ENCODE measurements at places on chromosomes 12 and 14.

DNA sequence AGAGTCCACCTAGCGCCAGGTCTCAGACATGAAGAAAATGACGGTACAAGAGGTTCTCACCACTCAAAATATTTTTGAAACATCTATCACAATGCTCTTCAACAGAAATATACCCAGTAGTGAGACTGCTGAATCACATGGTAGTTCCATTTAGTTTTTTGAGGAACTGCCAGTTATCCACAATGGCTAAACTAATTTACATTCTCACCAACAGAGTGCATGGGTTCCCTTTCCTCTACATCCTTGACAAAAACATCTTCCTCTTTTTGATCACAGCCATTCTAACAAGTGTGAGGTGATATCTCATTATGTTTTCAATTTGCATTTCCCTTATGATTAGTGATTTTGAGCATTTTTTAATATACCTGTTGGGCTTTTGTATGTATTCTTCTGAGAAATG, 5.7 kb upstream of the GPR65 start:
- DNase-seq, result no peak

- no peak for DNase-seq
Measured at GRCh38 chr12:9731797-9732196, 1.1 kb downstream of the CLECL1 start.

- DNase-seq, result no peak
Measured at GRCh38 chr12:66066929-66067523, 63.5 kb downstream of the LLPH start.

GRCh38 chr12:51028813-51029150, 2.6 kb upstream of the SLC11A2 start:
- DNase-seq, result no peak

- no peak for DNase-seq
Measured at GRCh38 chr12:131067981-131068851, 114.5 kb downstream of the ADGRD1 start.

GRCh38 chr12:68832504-68832867, 24.5 kb downstream of the MDM2 start:
- DNase-seq, result no peak

DNA sequence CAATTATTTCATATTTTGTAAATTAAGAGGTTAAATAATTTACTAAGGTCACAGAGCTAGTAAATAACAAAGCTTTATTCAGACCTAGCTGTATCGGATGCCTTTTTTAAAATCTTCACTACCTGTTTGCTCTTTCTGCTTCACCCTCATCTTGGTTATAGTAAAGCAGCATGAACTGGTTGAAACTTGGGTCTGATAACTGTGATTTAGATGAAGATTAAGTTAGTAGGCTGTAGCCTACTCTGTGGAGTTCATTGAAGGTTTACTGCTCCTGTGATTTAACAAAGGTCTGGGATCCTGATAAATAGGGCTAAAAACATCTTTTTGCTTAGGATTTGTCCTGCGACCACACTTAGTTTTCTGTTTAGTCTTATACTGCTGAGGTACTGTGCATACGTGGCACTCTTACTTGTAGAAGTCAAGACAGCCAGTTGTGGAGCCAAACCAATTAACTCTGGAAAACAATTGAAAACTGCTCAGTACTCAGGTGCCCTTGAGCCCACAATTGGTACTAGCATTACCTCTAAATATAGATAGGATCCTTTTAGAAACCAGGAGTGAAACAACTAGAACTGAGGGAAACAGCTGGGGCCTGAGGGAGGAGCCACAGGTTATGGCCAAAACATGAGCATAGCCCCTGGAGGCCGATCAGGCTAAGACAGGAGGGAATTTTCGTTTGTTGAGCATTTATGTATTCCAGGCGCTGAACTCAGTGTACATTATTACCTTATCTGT, 2.3 kb downstream of the SPATS2 start:
- DNase-seq, result peak; percentile 32

- DNase-seq, result no peak
Measured at GRCh38 chr12:131921866-131922769, 7.0 kb upstream of the PUS1 start.

GRCh38 chr12:79415321-79415720, 275.4 kb downstream of the PAWR start:
- no peak for DNase-seq

- DNase-seq, result no peak
Measured at GRCh38 chr12:32692358-32692757, 13.3 kb downstream of the DNM1L start.

DNA sequence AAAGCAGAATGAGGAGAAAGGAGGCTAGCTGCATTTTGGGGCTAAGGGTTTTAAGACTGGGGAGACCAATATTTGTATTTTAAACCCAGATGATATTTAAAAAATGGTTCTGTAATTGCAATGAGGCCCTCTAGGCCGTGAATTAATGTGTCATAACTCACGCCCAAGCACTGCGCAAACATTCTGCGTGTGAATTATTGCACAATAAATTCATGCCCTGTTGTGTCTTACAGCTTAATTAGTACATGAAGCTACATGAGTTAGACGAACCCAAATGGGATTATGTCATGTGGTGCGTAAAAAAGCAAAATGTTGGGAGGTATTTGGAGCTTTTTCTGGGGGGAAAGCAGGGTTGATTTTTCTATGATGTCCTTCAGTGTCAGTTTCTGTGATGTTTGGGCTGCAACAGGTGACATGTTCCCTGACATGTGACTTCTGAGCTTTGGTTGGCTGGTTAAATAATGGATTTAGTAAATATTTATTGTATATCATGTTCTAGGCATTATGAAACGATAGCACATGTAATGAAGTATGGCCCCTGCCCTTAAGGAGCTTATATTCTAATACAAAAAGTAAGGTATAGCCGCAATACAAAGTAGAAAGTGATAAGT, 30.4 kb upstream of the CISTR start:
- no peak for DNase-seq

GRCh38 chr14:38168416-38168815, 39.3 kb upstream of the SSTR1 start:
- no peak for DNase-seq

DNA sequence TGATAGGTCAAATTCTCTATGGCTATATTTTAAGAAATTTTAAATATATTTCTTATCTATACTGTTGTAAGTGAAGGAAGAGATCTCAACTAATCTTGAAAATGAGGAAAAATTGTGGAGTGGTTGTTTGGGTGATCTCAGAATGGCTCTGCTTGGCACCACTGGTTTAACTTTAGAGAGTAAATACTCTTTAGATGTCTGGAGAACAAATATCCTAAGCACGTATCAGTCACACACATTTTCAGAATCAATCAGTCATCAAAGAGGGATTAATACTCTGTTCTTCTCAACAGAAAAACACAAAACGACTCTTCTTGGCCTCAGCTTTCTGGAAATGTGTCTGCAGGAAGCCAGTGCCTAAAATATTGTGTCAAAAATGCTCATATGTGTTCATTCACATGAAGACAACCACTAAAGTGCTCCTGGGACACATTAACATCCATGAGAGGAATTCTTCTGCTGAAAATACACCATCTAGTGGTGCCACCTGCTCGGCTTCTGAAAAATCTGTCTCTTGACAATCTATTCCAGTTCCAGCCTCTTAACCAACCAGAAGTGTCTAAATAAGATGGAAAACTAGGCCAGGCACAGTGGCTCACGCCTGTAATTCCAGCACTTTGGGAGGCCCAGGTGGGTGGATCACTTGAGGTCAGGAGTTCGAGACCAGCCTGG, 81.1 kb upstream of the CCDC198 start:
- DNase-seq, result no peak

GRCh38 chr14:21860172-21860571, 186.6 kb upstream of the OR4E1 start:
- no peak for DNase-seq

- DNase-seq, result no peak
Measured at GRCh38 chr14:103828315-103828967, 18.9 kb downstream of the PPP1R13B start.

DNA sequence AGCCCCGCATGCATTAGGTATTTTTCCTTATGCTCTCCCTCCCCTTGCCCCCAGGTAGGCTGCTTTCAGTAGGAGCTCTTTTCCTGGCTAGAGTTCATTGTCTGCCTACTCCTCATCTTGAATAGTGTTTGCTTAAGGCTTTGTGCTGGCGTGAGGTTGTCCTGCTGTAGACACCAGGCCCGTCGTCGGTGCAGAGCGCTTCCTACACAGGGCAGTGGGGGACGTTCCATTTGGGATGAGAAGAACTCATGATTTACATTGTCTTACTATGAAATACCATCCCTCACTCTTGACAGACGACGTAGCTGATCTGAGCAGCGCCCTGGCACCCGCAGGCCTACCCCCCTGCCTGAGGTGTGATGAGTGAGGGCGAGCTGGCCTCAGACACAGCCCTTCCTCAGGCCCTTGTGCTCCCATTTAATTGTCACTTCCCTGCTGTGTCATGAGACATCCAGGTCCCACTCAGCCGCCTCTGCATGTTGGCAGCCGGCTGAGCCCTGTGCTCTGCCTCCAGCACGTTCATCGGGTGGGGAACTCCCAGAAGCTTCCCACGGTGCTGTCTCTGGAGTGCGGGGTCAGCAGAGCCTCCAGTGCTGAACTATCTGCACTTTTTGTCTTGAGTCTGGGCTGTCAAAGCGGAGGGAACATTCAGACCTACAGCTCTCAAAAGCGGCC, 76.0 kb downstream of the WDR20 start:
- DNase-seq, result no peak

GRCh38 chr12:12661086-12661856, 34.7 kb downstream of the GPR19 start:
- DNase-seq, result no peak

GRCh38 chr12:27434673-27435565, 11.6 kb upstream of the SMCO2 start:
- no peak for DNase-seq

DNA sequence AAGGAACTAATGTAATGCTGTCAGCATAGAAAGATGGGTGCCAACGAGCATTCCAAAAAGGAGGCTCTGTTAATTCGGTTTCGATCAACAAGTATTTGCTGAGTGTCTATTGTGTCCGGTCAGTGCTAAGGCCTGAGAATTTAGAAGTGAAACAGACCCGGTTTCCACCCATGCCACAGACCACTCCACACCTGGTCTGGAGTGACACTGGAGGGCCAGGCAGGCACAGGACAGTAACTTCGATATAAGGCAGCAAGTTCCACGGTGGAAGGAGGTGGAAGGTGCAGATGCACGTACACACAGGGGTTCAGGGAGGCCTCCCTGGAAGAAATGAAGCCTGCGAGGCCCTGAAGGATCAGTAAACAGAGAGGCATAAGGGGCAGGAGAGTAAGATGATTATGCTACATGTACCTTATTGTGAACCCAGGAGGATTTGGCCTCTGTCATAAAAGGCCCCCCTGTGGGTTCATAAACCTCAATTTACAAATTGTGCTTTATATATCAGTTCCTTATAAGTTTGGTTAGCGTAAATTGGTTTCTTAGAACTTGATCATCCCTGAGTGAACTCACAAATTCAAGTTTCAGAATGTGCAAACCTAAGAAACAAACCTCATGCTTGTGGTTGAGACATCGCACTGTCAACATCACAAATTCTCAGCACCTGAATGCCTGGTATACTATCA, 25.9 kb downstream of the SSH1 start:
- DNase-seq, result no peak

GRCh38 chr12:81150382-81150781, 72.5 kb downstream of the ACSS3 start:
- DNase-seq, result no peak

DNA sequence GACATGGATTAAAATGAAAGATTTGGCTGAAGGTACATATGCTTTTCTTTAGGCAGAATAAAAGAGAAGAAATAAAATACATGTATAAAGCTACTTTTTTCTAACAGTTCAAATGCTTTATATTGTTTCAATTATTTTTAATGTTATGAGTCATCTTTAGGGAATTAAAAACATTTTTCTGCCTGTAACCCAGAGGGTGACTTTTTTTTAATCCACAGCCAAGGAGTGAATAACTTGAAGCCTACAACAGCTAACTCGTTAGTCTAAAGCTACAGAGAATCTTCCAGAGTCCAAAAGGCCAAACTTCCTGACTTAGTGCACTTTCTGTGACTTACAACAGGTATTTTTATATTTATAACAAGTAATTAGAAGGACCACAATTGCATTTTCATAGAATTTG, 151.6 kb downstream of the SEC23A start:
- DNase-seq, result no peak

DNA sequence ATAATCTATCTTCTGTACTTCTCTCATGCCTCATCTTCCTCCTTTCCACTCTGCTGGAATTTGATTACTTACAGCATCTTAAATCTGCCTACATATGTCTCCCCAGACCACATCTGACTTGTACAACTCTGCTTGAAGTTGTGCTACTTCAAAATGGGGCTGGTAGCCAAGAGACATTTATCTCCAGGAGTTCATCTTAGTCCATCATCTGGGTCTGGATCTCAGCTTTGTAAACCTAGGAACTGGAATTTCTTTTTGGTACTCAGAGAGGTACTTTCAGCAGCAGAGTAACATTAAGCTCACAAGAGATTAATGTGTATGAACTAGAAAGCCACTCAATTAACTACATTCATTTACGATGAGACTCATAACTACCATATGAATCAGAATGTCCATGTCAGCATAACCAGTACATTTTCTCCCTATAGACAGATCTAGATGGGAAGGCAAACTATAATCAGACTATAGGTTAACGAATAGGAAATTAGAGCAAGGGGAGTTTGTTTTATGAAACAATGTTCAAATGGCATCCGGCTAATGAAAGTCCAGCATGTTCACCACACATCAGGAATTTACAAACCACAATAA, 178.8 kb downstream of the CEP128 start:
- no peak for DNase-seq

- no peak for DNase-seq
Measured at GRCh38 chr14:73662487-73662943, 17.7 kb downstream of the DNAL1 start.

DNA sequence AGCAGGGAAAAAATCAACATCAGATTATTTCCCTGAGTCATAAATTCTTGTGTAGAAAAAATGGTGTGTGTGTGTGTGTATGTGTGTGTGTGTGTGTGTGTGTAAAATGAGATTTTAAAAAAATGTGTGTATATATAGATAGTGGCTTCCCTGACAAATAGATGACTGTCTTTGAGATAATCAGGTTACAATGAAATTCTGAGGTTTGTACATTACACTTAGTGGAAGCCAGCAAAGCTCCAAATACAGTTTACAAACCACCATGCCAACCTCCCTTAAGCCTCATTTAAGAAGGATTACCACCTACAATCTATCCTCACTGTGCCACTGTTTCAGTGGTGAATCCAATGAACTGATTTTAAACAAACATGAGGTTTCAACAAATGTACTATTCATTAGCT, 93.8 kb downstream of the MED13L start:
- no peak for DNase-seq

DNA sequence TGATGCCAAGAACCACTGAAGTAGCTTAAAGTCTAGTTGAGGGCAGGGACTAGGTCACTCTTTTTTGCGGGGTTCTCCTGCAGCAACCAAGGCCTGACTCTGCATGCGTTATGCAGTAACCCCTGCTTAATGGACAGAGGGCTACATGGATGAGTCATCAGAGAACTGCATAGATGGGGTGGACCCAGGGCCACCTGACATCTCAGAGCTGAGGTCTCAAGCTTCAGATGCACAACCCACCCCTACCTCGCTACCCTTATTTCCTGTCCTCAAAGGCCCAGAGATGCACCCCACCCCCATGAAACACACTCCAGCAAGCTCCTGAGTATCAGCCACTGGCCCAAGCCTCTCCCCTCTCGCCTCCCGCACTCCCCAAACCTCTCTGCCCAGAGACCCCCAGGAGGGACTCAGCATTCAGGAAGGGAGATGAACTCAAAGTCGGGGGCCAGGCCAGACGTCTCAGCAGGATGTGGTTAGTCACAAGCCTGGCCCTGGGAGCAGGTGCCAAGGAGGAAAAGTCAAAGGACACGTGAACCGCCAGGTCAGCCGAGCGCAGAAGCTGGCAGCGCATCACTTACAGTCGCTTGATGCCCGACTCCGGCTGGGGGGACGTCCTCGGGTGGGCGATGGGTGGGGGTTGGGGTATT, 25.8 kb downstream of the SNRNP35 start:
- DNase-seq, result no peak

- DNase-seq, result no peak
Measured at GRCh38 chr14:97824218-97824617, 1027.0 kb downstream of the VRK1 start.

Data from stimulated activated CD4-positive, alpha-beta T cell treated with anti-CD3 and anti-CD28 coated beads, Interleukin-4, amount 100 ng/mL, for 1 hour (primary cell).